Femur (tissue), 1 donor: ENCODE measurements at places on chromosomes 11 and 22.
A peak's percentile ranks its signal among the peaks of the same experiment; 100 is the strongest.

DNA sequence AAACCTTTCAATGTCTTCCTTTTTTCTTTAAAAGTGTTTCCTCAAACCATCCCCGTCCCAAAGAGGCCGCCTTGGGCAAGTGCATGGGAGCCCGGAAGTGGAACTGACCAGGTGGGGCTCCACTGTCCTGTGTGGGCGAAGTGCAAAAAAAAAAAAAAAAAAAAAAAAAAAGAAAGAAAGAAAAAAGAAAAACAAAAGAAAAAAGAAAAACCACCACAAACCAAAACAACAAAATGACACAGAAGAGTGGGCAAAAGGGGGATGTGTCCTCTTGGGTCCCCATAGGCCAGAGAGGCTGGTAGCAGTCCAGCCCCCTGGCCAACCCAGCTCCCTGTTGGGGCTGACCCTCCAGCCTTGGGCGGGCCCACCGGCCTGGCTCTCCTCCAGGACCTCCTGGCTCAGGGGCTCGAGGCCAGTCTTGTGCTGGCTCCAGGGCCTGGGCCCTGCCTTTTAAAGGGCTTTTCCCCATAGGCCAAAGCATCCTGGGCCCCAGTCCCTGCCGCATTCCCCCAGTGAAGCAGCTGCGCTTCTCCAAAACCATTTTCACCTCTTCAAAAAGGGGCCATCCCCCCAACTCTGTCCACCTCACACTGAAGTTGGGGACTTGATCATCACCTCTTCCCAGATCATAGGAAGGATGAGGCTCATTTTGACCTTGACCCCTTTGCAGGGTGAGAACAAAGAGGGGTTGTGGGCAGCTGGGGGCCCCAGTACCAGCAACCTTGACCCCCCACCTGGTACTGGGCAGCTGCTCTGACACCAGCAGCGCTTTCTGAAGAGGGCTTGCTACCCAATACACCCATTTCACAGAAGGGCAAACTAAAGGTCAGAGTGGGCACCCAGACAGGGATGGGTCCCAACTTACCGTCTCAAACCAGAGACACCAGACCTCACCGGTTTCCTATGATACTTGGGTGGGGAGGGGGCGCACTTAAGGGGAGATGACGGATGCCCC is 9.4 kb downstream of the CBX6 start:
- peak; percentile 74 for DNase-seq

- DNase-seq, result no peak
Measured at GRCh38 chr11:5509803-5510202, at the start of gene UBQLN3. Gene UBQLN3, minus strand, starts transcription at chr11:5509957. Its CDS starts 399 bp downstream, at chr11:5509558.

DNA sequence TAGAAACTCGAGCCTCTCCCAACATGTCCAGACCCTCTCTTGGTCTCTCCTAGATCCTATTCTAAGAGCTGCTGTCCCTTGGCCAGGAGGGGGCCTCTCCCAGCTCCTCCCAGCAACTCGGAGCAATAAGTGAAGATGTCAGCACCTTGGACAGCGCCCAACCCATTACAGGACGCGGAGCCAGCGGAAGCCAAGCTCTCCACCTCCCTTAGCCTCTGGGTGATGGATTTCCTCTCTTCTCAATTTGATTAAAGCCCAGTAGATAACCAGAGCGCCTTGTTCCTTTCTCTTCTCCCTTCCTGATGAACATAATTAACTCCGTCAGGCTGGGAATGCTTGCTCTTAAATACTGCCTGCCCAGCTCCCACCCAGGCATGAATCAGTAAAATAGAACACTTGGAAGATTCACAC is 26.2 kb upstream of the TPBGL start:
- DNase-seq, result peak; percentile 88

- DNase-seq, result no peak
Measured at GRCh38 chr11:74147199-74147929, 23.4 kb downstream of the C2CD3 start.

GRCh38 chr11:114623720-114624119 is 28.1 kb upstream of the NXPE4 start:
- DNase-seq, result no peak
